Renal cortical epithelial cell (primary cell): ENCODE measurements at places on chromosomes 16 and 17. TPM values are rescaled to one million over a fixed set of nuclear protein-coding genes. Genes with fewer than 3 reads are reported as not detected.

Gene ST6GALNAC2
- 3.5 and 8.0 TPM in 2 replicates for total RNA-seq

Gene TBC1D3
- not detected in 2 replicates for total RNA-seq

Gene SLC13A5
- total RNA-seq: not detected in 2 replicates

Gene LRRC37A
- total RNA-seq: 0.17 and 2.7 TPM in 2 replicates

Gene KRTAP2-2
- 0.15 TPM in 1 of 2 replicates, not detected in the other for total RNA-seq

Gene TP53TG3
- total RNA-seq: not detected in 2 replicates

Gene TMC7
- 0.87 and 1.1 TPM in 2 replicates for total RNA-seq

GRCh38 chr17:40520991-40521453, 19.6 kb upstream of the TNS4 start:
- no peak for DNase-seq

- DNase-seq: no peak
Measured at GRCh38 chr16:7792346-7792745, 459.7 kb downstream of the RBFOX1 start.

- no peak for DNase-seq
Measured at GRCh38 chr16:441447-441846, 16.0 kb downstream of the RAB11FIP3 start.

DNA sequence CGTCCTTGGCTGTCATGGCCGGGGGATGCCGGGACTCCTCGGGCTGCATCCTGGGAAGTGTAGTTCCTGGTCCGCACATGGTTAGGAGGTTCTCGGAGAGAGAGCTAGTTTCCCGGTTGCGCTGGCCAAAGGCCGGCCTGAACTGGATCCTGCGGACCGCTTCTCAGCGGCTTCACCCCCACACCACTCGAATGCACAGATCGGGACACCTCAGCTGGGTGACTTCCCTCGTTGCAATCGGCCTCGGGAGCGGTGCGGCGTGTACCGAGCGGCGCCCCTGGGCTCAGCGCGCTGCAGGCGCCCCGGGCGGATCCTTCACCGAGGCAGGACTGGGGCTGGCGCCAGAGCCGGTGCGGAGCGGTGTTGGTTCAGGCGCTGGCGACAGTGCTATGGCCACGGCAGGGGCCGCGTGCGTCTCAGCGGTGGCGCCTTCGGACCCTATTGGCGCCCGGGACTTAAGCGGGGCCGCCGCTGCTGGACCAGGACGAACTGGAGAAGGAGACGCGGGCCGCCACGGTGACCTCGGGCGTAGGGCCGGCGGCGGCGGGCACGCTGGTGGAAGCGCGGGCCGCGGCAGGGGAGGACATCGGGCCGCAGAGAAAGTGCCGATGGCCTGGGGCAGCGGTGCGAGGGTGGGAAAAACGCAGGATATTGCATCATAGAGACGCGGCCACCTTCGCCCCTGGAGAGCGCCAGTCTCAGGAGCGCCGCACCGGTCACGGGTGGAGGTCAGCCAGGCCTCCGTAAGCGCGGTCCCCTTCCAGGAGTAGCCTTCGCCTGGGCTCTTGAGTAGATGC, 11.4 kb downstream of the ZNF629 start:
- peak; percentile 78 for DNase-seq

DNA sequence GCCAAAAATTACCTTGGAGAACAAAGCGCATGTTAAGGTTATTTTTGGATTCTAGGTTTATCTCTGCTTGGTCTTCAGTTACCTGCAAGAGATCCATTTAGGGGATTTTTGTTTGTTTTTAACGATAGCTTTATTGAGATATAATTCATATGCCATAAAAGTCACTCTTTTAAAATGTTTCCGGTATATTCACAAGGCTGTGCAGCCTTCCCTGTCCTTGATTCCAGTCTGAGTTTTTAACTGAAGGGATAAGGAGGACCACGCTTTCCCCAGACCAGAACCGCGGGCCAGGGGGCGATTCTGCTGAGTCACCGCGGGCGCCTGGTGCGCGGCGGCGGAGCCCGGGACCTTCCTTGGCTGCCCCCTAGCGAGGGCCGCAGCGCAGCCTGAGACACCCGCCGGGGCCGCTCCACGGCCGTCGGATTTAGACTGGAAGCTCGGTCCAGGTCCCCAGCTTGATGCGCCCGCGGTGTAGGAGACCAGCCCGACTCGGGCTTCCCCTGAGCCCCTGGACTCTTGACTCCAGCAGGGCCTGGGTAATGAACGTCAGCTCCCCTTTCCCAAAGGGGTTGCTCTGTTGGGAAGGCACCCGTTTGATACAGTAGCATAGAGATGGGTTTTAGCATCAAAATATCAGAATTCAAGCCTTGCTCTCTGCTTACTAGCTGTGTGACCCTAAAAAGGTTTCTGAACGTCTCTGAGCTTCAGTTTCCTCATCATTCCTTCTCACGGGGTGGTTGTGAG, 50.0 kb upstream of the STH start:
- peak; percentile 16 for DNase-seq

DNA sequence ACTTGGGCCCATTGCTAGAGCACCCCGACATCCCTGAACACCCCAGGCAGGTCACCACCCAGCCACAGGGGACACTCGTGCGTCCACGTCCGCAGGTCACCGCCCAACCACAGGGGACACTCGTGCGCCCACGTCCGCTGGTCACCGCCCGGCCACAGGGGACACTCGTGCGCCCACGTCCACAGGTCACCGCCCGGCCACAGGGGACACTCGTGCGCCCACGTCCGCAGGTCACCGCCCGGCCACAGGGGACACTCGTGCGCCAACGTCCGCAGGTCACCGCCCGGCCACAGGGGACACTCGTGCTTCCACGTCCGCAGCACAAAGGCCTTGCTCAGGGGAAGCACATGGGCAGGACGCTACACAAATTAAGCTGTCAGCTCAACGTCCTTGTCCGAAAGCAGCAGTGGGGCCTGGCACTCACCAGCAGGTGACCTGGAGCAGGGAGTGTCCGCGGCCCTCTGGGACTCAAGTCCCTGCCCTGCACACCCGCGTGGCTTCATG, 17.7 kb downstream of the GALNS start:
- DNase-seq: no peak

- DNase-seq: peak; percentile 63
Measured at GRCh38 chr17:17783825-17784656, 52.7 kb downstream of the SREBF1 start.

- no peak for DNase-seq
Measured at GRCh38 chr16:17469741-17470181, 999 bp downstream of the XYLT1 start.

GRCh38 chr17:39484178-39484577, 22.9 kb downstream of the CDK12 start:
- DNase-seq: no peak

- DNase-seq: peak; percentile 98
Measured at GRCh38 chr17:44417553-44417952, 28.1 kb upstream of the ITGA2B start.

GRCh38 chr16:28051486-28051885, 12.0 kb downstream of the GSG1L start:
- DNase-seq: no peak

DNA sequence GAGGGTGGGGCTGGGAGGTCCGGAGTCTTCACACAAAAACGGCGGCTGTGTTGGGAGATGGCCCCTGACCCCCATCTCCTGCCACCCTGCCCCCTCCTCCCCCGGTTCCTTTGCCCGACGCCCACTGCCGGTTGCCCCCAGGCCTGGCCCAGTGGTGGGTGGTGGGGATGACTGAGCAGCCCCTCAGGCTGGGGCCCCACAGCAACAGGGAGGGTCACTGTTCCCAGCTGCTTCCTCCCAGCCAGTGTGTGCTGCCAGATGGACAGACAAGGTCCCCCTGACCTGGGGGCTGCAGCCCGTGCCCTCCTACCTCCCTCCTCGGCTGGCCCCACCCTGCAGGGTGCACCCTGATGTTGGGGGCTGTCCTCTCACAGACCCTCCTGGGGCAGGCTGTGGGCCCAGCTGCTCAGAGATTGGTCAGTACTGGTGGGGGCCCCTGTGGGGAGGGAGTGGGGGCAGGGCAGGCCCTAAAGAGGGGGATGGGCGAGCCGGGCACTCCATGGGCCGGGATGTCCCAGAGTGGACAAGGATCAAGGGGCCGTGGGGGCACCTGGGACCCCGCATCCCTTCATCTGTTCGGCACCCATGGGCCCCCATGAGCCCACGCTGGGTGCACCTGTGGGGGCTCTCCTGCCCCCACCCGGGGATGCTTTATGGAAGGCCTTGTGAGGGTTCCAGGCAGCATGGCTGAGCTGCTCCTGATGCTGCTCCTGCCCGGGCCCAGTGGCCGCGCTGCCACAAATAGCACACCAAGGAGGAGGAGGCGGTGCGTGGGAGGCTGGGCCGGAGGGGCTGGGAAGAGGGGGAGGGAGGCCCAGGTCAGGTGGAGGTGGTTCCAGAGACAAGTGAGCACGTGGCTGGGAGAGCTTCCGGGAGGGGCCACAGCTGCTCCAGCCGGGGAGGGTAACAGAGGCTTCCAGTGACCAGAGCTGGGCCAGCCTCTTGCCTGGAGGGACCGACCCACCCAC, 5.1 kb downstream of the C1QTNF8 start:
- DNase-seq: no peak

DNA sequence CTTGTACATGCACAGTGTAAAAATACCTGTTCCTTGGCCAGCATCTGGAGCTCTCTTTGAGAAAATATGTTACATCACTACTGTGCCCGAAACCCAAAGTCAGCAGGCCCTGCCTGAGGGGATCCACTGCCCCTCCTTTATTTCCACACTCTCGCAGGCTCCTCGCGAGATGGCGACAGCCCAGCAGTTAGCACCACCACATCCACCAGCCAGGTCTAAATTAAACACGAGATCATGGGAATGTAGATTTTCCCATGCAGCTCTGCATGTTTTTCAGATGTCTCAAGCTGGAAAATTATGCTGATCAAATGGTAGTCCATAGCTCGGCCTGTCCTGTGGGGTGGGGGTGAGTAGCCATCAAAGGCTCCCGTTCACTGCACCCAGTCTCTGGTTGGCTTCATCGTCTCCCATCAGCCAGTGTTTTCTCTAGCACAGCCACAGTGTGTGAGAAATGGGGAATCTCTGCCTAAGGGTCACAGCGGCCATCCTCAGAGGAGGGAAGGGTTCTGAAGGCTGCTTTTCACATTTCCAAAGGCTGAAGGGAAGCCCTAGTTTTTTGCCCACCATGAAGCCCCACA, 34.7 kb downstream of the EPN2 start:
- DNase-seq: no peak

DNA sequence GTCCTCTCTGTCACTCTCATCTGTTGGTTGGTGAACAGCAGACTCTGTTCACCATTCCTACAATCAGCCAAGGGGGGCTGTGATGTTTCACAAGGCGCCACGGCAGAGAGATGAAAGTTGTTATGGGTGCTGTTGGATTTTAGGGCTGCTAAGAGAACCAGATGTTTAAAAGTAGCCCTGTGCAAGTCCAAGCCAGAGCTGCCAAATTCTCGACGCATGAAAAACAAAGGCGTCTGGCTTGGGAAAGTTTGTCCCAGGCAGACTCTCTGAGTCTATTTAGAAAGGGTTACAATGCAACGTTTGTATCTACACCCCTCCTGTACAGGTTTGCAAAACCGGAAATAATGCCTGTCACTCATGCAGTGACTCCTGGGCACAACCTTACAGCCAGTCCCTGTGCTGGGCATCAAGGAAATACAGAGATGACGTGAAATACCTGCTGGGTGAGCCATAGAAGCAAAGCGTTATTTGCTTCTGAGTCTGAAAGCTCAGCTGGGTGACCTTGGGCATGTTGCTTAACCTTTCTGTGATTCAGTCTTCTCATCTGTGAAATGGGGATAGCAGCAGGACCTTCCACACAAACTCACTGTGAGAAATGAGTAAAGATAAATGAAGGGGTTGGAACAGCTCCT, 74.8 kb downstream of the XYLT1 start:
- DNase-seq: no peak

DNA sequence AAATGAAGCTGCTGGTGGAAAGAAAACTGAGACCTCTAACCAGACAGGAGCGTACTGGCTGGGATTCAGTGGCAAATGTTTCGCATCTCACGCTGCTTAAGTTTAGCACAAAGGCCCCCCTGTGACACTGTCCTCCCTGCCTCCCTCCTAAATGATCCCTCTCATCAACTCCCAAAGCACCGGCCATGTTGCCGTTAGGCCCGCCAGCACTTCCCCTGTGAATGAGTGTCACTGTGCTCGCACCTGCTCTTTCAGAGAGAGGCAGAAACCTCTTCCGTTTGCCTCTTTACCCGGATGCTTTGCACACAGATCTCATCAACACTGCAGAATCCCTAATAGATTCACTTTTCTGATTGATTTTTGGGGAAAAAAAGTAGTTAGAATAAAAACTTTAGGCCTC, 26.5 kb downstream of the MBTPS1 start:
- DNase-seq: no peak

- DNase-seq: no peak
Measured at GRCh38 chr17:8898126-8898525, 30.7 kb upstream of the PIK3R6 start.

DNA sequence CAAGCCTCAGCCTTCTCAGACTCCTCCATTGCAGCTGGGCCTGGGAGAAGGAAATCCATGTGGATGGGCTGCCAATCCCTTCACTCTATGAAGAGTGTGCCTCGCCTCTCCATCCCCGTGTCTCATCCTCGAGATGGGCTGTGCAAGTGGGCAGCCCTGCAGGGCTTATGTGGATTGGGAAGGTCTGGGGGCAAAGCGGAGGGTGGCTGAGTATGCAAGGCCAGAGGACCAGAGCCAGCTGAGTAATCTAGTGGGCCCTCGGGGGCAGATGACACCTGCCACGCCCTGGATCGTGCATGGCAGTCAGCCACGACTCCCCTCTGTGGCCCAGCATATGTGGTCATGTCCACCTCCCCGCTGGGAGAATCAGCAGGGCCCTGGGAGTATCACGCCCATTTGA, 78.9 kb downstream of the IRX5 start:
- DNase-seq: no peak

GRCh38 chr17:71741836-71742235, 379.0 kb upstream of the SOX9 start:
- DNase-seq: peak; percentile 65

GRCh38 chr17:41455236-41455635, 11.9 kb downstream of the KRT32 start:
- DNase-seq: peak; percentile 54

DNA sequence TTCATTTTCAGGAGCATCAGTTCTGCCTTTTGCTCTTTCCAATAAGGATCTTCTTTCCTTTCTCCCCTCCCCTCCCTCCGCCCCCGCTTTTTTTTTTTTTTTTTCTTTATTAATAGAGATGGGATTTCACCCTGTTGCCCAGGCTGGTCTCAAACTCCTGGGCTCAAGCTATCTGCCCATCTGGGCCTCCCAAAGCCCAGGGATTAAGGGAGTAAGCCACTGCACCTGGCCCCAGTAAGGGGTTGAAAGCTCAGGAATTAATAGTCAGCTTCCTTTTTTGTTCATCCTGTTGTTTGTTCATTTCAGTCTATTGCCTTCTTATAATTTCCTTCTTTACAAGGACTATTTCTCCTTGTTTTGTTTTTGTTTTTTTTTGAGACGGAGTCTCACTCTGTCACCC, 7.9 kb upstream of the C17orf58 start:
- DNase-seq: no peak
